ENCODE measurements at places on chromosomes 3 and 15.
A peak's percentile ranks its signal among the peaks of the same experiment; 100 is the strongest.

DNA sequence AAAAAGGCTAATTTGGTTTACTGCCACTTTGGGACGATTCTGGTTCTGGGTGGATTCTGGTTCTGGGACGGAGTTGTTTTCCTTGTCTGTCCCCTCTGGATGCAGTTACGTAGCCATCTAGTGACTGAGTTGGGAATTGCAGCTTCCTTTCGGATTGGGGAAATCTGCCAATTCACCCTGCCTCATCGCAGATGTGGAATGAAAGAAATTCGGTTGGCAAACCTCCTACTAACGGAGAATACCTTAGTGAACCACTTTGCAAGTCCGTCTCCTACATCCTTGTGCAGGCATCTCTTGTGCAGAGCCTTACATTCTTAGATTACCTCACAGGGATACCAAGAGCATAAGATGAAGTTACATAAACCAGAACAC, 31.5 kb upstream of the AP4E1 start:
- H3K27ac ChIP-seq: no peak overlapping the region
- peaks cover 11% of the 10 kb centered on the region for H3K4me1 ChIP-seq
- peak overlapping the region; percentile 38 for H3K4me3 ChIP-seq
- no peaks in the 10 kb centered on the region for H3K27me3 ChIP-seq
- no peaks in the 10 kb centered on the region for H3K36me3 ChIP-seq
- DNase-seq: no peak

- DNase-seq: no peak
- H3K27me3 ChIP-seq: no peaks in the 10 kb centered on the region
- H3K4me1 ChIP-seq: peaks cover 19% of the 10 kb centered on the region
- no peaks in the 10 kb centered on the region for H3K36me3 ChIP-seq
Observed at GRCh38 chr3:194989241-194989640, 281.7 kb downstream of the XXYLT1 start.

DNA sequence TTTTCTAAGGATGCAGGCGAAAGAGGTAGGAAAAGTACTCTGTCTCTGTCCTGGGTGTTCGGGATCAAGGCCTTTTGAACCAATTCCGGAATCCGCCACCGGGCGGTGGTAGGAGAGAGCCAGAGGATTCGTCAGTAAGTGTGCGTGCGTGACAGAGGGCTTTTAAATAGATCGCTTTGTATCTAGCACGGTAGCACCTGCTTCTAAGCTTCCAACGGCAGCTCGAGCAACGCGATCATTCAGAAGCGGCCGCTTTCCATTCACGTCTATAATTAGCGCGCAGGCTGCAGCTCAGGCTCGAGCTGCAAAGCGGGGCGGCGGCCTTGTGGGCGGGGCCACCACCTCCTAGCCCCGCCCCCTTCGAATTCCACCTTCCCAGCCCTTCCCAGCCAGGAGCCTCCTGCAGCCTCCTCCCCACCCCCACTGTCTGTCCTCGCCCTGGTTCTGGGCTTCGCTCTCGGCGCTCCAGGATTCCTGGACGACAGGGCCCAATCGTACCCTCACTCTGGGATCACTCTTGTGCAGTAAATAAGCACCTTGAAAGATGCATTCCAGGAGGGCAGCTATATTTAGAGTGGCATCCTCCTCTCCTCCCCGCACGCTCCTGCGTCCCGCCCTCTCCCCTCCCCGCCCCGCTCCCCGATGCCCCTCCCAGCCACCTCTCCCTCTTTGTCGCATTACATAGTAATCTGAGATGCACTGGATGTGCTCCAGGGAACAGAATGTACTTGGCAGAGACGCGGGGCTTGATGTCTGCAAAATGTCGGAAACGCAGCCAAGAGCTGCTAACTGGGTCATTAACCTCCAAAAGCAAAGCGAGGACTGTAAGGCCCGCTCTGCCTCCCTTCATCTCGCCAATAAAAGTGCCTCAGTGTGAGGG, 224.1 kb upstream of the TPRG1 start:
- H3K27me3 ChIP-seq: no peaks in the 10 kb centered on the region
- peak overlapping the region; percentile 97 for H3K27ac ChIP-seq
- DNase-seq: peak; percentile 58
- no peaks in the 10 kb centered on the region for H3K36me3 ChIP-seq

DNA sequence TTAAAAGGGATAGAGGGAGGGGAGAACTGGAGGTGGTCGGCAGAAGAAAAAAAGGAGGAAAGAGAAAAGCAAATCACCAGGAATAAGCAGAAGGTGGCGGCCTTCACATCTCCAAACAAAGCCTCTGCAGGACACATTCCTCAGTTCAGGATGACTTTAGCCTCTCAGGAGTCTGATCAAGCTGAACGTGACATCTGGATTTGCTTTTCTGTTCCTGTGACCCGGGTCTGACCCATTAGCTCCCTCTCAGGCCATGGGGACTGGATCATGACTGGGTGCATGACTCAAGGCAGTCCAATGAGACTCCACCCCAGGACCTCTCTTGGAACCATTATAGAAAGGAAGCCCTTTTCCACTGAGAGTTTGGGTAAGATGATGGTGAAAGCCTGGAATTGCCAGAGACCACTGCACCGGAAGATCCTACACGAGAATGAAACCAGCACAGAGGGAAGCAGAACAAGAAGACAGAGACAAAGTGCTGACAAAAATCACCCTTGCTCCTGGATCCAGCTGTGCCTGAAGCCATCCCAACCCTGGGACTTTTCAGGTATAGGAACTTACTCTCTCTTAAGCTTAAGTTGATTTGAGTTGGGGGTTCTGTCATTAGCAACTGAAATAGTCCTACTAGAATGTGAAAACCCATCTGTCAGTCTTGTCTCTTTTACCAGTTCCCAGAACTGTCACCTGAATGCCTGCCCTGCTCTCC, 45.4 kb upstream of the RAD18 start:
- no peak overlapping the region for H3K4me3 ChIP-seq
- no peaks in the 10 kb centered on the region for H3K36me3 ChIP-seq
- no peaks in the 10 kb centered on the region for H3K27me3 ChIP-seq

GRCh38 chr15:79475306-79475705, 43.2 kb downstream of the MINAR1 start:
- H3K4me1 ChIP-seq: no peaks in the 10 kb centered on the region
- no peak overlapping the region for H3K27ac ChIP-seq
- H3K36me3 ChIP-seq: no peaks in the 10 kb centered on the region
- no peak overlapping the region for H3K4me3 ChIP-seq
- peaks cover 7% of the 10 kb centered on the region for H3K27me3 ChIP-seq

DNA sequence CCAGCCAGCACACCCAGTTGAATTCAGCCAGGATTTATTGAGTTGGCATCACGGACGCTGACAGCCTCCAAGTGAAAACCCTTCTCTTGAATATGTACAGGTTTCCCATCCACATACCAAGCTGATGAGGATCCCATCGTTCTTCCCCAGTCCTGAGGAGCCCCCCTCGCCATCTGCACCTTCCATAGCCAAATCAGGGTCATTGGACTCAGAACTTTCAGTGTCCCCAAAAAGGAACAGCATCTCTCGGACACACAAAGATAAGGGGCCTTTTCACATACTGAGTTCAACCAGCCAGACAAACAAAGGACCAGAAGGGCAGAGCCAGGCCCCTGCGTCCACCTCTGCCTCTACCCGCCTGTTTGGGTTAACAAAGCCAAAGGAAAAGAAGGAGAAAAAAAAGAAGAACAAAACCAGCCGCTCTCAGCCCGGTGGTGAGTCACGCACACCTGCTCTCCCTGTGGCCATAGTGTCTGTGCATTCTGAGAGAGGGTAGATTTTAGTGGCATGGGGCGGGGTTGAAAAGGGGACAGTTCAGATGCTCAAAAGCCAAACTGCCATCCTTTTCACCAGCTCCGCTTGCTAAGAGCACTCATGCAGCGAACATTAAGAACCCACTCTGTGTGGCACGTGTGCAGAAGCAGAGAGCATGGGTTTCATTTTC, 51.2 kb downstream of the KLHL25 start:
- H3K27me3 ChIP-seq: no peaks in the 10 kb centered on the region
- no peak overlapping the region for H3K27ac ChIP-seq
- peaks cover 18% of the 10 kb centered on the region for H3K4me1 ChIP-seq

DNA sequence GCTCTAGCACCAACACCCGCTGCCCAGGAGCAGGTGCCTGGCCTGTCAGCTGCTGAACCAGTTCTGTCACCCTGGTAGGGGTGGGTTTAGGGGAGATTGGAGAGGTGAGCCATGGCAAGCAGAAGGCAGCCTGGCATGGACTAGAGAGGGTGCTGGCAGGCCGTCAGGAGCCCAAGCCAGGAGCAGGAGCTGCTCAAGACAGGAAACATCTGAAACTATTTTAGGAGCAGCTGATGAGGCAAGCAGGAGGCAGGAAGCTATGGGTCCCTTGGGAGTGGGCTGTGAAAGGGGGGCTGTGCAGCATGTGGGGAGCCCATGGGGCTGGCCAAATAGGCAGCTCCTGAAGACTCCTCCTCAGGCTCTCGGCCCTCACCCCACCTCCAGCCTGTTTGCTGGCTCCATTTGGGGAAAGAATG, 2.3 kb downstream of the INKA1 start:
- DNase-seq: no peak
- no peaks in the 10 kb centered on the region for H3K27me3 ChIP-seq
- peaks cover 6% of the 10 kb centered on the region for H3K36me3 ChIP-seq
- H3K27ac ChIP-seq: peak overlapping the region; percentile 97
- peaks cover 51% of the 10 kb centered on the region for H3K4me1 ChIP-seq
- H3K4me3 ChIP-seq: peak overlapping the region; percentile 93

DNA sequence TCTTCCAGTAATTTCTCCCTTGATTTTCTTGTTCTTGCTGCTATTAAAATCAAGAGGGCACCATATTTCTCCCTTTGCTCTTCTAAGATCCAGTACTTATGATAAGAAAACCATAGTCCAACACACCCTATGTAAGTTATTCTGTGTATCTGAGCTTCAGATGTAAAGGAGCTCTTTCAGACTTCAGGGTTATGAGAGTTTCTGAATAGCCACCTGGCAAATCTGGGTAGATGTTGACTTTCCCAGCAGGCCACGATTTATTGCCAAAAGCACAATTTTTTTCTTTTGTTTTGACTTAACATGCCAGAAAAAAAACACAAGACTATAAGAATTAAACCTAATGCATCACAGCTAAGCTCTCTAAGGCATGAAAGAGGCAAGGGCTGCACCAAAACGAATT, 1045.0 kb downstream of the FHIT start:
- no peaks in the 10 kb centered on the region for H3K27me3 ChIP-seq
- no peak for DNase-seq
- no peak overlapping the region for H3K27ac ChIP-seq
- no peaks in the 10 kb centered on the region for H3K36me3 ChIP-seq
- no peak overlapping the region for H3K4me3 ChIP-seq
- H3K4me1 ChIP-seq: no peaks in the 10 kb centered on the region

GRCh38 chr3:42689421-42690014, 4.2 kb downstream of the KLHL40 start:
- no peak overlapping the region for H3K27ac ChIP-seq
- no peaks in the 10 kb centered on the region for H3K27me3 ChIP-seq
- no peak overlapping the region for H3K4me3 ChIP-seq
- H3K36me3 ChIP-seq: no peaks in the 10 kb centered on the region

- no peak overlapping the region for H3K4me3 ChIP-seq
- no peak overlapping the region for H3K27ac ChIP-seq
- no peaks in the 10 kb centered on the region for H3K27me3 ChIP-seq
- no peak for DNase-seq
- H3K4me1 ChIP-seq: no peaks in the 10 kb centered on the region
Observed at GRCh38 chr15:73845507-73845906, 27.9 kb upstream of the TBC1D21 start.

GRCh38 chr3:14716591-14716990, 41.6 kb downstream of the C3orf20 start:
- H3K36me3 ChIP-seq: no peaks in the 10 kb centered on the region
- H3K4me3 ChIP-seq: no peak overlapping the region
- no peak for DNase-seq
- H3K4me1 ChIP-seq: no peaks in the 10 kb centered on the region

DNA sequence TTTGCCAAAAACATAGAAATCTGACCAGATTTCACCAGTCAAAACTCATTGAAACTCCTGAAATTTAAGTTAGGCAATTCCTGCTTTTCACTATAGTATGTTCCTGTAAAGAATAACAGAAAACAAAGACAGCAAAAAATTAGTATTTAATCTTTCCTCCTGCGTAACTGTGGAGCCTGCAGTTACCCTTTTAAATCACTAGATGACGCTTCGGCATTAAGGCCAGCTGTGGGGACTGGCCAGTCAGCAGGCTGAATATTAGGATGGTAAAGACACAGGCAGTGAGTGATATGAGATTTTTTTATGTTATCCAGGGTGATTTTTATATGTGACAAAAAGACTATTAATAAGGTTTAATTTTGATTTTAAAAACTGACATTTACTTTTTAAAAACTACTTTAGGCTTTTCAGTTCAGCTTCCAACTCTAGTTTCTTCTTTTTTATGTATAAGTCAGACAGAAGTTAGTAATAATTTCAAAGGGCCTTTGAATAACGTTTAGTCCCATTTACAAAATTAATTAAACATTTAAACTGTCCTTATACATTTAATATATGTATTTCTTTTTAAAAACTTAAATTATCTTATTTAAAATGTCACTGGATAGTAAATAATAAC, 165.1 kb downstream of the PPM1L start:
- no peak overlapping the region for H3K4me3 ChIP-seq
- H3K27ac ChIP-seq: no peak overlapping the region
- H3K36me3 ChIP-seq: no peaks in the 10 kb centered on the region
- no peaks in the 10 kb centered on the region for H3K4me1 ChIP-seq
- no peaks in the 10 kb centered on the region for H3K27me3 ChIP-seq

Measured in esophagus squamous epithelium (tissue), 5 donors.